Large intestine (tissue), 12 donors: ENCODE measurements at places on chromosomes 11 and 22. TPM values are rescaled to one million over a fixed set of nuclear protein-coding genes. Genes with fewer than 3 reads are reported as not detected.
A peak's percentile ranks its signal among the peaks of the same experiment; 100 is the strongest.

Gene HOATZ
- polyA plus RNA-seq, result 0.01 TPM

GRCh38 chr11:8871171-8871775 is 39.7 kb upstream of the AKIP1 start:
- peak; percentile 72 for DNase-seq

DNA sequence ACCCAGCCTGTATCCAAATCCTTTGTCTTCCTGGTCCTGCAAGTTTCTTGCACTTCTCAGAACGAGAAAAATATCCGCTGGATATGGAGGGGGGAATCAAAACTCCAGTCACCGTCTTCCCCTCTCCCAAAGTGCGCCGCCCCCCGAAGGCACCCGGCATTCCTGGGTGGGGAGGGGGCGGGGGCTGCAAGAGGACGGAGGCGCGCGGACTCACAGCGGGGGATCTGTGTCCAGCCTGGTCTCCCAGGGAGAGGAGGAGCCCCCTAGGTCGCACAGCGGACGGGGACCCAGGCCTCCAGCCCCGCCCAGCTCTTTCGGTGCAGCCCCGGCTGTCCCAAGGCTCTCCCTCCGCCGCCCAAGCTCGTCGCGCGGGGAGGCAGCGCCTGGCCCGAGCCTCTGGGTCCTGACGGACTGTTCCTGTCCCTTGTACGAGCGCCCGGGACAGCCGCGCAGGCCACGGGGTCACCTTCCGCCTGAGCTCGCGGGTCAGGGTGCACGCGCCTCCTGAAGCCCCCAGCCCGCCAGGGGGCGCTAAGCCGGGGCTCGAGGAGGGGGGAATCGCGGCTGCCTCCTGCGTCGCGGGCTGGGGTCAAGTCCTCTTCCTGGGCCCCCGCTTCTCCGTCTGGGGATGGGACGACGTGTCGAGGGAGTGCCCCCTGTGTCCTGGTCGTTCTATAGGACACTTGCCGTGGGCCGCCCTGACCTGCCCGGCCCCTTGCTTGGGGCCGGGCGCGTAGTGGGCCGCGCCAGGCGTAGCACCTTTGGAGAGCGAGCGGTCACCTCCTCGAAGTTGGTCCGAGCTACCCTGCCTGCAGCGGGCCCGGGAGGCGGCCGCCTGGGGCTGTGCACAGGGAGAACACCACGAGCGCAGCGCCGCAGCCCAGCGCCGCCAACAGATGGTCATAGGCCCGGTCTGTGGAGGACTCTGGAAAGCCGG is 2.4 kb upstream of the WNT11 start:
- DNase-seq, result peak; percentile 82

DNA sequence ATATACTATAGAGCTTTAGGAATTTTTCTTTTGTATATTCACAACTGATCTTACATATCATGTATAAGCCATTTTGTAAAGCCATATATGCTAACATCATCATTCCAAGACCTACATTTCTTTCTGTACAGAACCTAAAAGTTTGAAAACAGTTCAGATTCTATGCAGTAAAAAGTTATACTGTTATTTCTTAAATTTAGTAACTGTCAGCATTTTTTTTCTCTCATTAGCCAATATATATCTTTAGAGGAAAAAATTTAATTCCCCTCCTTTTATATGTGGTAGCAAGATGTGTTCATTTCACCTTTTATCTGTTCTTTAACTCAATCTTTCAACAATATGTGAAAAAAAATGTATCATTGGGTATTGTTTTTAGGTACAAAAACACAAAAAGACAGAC is 120.4 kb upstream of the TP53AIP1 start:
- no peak for DNase-seq

GRCh38 chr22:21573750-21574494 is 6.4 kb downstream of the UBE2L3 start:
- no peak for DNase-seq

Gene CCDC89
- 0.94 TPM for polyA plus RNA-seq

GRCh38 chr11:106305458-106305857 is 228.0 kb downstream of the AASDHPPT start:
- DNase-seq, result no peak

Gene PRG3
- polyA plus RNA-seq, result 0.07 TPM

DNA sequence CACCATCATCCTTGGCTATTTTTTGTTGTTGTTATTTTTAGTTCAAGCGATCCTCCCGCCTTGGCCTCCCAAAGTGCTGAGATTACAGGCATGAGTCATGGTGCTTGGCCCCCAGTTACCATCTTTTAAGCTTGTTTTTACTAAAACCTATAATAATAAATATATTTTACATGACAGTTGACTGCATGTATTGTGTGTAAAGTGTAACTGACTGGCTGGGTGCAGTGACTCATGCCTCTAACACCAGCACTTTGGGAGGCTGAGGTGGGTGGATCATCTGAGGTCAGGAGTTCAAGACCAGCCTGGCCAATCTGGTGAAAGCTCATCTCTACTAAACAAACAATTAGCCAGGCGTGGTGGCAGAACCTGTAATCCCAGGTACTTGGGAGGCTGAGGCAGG is 386.2 kb downstream of the TENM4 start:
- no peak for DNase-seq

DNA sequence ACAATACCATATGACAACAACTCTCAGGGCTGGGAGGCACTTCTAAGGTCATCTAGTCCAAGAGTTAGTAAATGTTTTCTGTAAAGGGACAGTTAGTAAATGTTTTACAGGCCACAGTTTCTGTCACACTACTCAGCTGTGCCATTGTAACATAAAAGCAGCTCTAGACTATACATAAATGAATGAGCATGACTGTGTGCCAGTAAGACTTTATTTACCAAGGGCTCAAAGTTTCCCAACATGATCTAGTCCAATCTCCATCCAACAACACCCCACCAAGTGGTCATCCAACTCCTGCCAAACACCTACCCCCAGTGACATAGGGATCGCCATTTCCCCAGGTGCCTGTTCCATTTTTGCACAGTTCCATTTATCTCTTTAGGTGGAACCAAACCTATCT is 12.1 kb downstream of the SERGEF start:
- DNase-seq, result peak; percentile 60
